ENCODE measurements at places on chromosomes 3 and 15.

DNA sequence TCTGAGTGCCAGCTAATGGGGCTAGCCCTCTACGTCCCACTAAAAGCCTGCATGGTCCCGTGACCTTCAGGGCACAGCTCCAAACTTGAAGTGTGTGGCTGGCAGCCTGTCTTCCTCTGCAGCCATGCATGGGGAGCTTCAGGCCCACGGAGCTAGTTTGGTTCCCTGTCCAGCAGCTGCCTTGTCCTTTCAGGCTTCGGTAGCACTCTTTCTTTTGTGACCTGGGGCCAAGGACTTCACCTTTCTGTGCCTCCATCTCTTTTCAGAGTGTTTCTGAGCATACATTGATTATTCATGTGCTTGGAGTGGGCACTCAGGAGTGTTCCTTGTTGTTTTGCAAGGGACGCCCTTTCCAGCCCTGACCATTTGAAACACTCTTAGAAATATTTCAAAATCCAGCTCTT is 155.2 kb downstream of the DNAJB8 start:
- no peak for DNase-seq

DNA sequence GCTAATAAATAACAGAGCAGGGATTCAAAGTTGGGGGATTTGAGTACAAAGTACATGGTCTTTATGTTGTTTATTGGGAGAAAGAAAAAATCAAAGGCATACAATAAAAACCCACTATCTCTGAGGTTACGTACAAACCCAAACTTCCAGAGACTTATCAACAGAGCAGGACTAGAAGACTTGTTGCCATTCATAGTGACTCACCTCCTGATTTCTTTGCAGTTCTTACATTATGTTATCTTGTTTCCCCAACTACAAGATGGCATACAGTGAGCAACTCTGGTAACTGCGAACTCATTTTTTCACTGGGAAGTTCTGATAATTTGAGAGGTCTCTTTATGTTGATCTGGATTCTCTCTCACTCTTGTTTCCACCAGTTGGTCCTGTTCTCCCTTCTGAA is 80.6 kb upstream of the ETV5 start:
- no peak for DNase-seq

- DNase-seq, result no peak
Measured at GRCh38 chr3:13227315-13228165, 154.3 kb upstream of the IQSEC1 start.

- DNase-seq, result no peak
Measured at GRCh38 chr15:93452537-93453211, 363.7 kb upstream of the RGMA start.

DNA sequence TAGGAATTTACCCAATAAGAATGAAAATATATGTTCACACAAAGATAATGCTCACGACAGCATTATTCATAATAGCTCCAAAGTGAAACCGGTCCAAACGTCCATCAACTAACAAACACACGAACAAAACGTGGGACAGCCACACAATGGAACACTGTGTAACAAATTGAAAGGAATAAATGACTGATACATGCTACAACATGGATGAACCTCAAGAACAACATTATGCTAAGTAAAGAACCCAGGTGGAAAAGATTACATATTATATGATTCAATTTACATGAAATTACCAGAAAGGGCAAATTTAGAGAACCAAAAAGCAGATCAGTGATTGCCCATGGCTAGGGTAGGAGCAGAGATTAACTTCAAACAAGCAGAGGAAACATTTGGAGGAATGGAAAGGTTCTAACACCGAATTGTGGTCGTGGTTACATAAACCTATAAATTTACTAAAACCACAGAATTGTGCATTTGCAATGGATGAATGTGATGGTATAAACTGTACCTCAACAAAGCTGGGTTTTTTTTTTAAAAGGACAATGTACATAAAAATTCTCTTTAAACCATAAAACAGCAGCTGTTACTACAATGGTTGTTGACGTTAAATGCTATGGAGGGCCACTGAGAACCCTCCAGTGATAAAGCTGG is 76.3 kb downstream of the XXYLT1 start:
- no peak for DNase-seq

DNA sequence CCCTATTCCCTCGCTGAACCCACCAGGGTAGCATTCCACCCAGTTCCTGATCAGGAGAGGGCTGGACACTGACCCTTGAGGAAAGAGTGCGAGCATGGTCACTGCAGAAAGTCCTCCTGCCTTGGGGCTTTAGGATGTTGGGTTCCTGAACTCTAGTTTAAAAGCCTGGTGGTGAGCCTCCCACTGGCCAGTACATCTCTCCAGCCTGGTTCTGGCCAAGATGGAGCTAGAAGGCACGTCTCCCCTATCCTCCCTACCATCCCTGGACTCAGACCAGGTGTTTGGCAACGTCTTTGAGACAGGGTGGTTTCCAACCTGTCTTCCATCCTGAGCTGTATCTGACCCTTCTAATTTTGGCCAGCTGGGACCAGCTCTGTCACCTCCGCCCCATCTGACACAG is 31.4 kb downstream of the NBEAL2 start:
- DNase-seq, result no peak
